CD4-positive, alpha-beta T cell treated with Interleukin-17A for 4 hours (primary cell): ENCODE measurements at places on chromosomes 3 and 15.

- DNase-seq, result no peak
Measured at GRCh38 chr3:180827171-180827570, 85.3 kb upstream of the FXR1 start.

DNA sequence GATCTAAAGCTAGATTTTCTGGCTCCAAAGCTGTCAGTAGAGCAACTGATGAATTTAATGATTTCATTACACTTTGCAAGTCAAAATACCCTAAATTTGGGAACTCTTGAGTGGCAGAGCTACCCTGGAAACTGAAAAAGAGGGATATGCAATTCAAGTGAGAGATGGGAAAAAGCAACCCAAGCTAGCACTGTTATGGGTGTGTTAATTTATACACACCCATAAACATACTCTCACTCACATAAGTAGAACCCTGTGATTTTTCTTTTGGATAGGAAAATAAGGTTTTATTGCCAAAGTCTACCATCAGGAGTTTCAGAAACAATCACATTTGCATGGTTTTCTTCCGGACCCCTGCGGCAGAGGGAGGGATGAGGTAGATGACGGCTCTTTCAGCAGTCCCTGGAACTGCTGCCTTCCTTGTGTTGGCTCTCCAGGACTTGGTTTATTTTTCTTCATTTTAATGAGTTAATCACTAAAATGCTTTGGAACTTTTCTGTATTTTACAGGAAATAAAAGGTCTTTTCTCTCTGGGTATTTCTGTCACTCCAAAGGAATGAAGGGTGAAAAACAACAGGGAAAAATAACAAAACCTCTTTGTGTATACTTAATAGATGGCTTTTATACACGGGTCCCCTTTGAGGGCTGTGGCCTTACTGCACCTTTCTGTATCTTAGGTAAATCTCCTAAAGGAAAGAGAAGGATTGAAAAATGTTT, 63.8 kb downstream of the TTC23 start:
- DNase-seq, result no peak

GRCh38 chr3:184059424-184059823, 6.6 kb downstream of the HTR3C start:
- no peak for DNase-seq

DNA sequence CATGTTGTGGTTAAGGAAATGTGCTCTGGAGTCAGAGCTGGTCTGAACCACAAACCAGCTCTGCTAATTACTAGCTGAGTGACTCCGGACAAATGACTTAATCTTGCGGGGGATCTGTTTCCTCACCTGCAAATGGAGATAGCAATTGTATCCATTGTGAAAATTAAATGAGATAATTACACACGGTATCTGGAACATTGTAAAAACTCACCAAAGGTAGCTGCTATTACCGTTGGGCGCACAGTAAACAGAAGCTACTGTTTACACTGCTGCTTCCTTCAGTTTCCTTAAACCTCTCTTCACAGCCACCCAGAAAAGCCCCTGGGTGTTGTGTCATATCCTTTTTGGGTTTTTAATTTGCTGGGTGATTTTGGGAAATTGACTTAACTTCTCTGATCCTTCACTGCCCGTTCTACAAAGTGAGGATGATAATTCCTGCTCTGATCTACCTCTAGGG, 107.8 kb downstream of the MEGF11 start:
- DNase-seq, result no peak

- DNase-seq, result no peak
Measured at GRCh38 chr3:9390265-9390888, 7.0 kb upstream of the SETD5 start.

- no peak for DNase-seq
Measured at GRCh38 chr3:186273586-186273985, 88.4 kb downstream of the DGKG start.

- DNase-seq, result no peak
Measured at GRCh38 chr3:45488591-45488990, 100.2 kb downstream of the LARS2 start.

- no peak for DNase-seq
Measured at GRCh38 chr3:25849641-25850385, 59.9 kb downstream of the OXSM start.

GRCh38 chr15:69489073-69489571, 36.5 kb downstream of the RPLP1 start:
- DNase-seq, result no peak

GRCh38 chr3:131402391-131403039, 20.9 kb downstream of the NUDT16 start:
- DNase-seq, result no peak

- no peak for DNase-seq
Measured at GRCh38 chr15:32774022-32774421, 56.2 kb downstream of the GREM1 start.

DNA sequence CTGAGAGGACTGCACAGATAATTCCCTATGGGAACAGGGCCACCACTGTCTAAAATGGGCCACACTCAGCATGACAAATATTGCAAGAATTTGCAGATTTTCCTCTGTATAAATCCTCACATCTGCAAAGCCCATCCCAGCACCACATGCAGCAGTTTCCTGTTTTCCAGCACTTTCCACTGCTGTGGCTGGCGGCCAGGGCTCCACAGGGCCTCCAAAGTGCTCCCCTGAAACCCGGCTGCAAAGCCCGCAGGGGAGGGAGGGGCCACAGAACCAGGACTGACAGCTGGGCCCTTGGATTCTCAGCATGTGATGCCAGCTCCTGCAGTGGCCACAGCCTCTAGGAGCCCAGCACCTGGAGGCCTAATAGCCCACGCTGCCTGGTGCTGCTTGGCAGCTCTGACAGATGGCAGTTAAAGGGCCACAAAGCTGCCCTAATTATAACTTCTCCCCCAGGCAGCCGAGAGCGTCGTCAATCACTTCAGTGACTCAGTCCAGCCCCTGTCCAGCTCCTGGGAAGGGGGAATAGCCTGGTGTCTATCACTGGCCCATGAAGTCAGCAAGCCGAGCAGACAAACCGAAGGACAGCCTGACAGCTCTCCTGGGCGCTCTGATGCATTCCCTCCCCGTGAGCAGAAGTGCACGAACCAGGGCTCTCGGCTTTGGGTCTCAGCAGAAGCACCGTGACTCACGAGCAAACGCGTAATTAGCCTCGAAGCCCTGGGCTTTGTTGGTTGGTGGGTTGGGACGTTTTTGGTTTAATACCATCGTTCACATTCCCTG, 4.7 kb downstream of the LRRC15 start:
- DNase-seq, result no peak

- no peak for DNase-seq
Measured at GRCh38 chr15:59685737-59686297, 3.3 kb downstream of the BNIP2 start.

- DNase-seq, result no peak
Measured at GRCh38 chr15:76253691-76254473, 57.4 kb downstream of the ETFA start.

DNA sequence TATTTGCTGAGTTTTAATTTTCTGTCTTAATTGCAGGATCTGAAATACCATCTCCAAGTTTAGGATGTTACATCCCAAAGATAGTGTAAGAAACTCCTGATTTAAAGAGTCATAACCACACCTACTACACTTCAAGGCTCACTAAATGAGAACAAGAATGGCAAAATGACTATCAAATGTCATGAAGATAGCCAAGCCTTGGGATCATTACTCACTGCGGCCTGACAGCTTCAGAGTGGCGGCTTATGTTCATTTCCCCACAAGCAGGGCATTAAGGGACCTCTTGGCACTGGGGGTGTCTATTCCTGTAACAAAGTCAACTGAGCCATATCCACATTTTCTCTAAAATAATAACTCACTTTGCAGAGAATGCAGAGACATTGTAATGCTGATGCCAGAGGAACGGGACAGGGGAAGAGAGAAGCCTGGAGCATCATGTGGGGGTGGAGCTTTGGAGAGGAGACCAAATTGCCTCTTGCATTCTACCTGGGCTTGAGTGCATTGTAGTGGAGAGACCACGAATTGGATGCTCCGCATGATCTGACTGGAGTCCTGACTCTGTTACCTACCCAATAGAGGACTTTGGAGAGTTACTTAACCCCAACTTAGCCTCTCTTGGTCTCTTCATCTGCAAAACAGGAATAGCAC, 219.2 kb downstream of the OPA1 start:
- no peak for DNase-seq

DNA sequence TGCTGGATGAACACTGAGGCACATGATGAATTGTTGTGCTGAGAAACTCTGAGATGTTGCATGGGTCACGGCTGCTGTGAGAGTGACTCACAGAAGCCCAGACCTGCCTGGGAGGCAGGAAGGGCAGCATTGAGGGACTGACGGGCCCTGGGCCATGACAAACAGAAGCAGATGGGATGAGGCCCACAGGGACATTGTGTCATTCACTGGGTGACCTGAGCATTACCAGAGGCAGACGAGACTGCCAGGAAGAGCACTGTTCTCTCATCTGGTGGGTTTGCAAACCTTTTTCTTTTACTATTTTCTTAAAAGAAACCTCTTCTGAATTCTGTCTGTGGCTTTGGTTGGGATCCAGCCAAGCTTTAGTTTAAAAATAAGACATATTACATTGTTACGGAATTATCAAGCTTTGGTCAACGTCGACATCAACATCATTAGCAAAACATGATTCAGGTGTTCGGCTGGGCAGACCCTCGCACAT, 67.8 kb downstream of the BDH1 start:
- DNase-seq, result no peak

GRCh38 chr3:12473511-12473910, 10.8 kb upstream of the TSEN2 start:
- no peak for DNase-seq

GRCh38 chr3:15682561-15683185, 81.1 kb downstream of the BTD start:
- DNase-seq, result no peak

DNA sequence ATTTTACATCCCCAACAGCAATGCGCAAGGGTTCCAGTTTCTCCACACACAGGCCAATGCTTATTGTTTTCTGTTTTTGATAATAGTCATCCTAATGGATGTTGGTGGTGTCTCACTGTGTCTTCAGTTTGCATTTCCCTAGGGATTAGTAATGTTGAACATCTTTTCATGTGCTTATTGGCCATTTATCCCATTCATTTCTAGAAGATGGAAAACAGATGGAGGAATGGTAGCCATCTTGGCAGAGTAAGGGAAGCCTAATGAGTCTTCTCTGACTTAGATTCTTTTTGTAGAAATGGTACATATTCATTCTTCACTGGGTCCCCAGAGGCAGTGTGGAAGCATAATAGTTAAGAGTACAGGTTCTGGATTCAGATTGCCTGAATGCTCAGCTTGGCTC, 46.8 kb upstream of the SRGAP3 start:
- no peak for DNase-seq

DNA sequence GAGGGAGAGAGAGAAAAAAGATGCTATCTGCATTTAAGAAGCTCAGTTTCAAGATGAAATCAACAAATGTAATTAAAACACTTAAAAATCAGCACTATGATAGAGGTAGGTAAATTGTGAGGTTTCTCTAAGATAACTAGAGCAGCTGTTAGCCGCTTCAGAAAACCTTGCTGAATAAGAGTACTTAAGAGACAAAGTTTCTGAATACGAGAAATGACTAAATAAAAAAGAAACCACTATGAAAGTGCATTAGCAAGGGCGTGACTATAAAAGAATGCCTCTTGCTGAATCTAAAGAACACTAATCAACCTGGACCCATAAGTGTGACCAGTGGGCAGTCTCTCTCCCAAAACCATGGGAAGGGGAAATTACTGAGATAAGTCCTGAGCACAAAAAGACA, 41.8 kb downstream of the IQCB1 start:
- no peak for DNase-seq

- peak; percentile 28 for DNase-seq
Measured at GRCh38 chr3:183698318-183698751, 738 bp downstream of the YEATS2 start.

- DNase-seq, result no peak
Measured at GRCh38 chr3:6172871-6173642, 687.9 kb upstream of the GRM7 start.

DNA sequence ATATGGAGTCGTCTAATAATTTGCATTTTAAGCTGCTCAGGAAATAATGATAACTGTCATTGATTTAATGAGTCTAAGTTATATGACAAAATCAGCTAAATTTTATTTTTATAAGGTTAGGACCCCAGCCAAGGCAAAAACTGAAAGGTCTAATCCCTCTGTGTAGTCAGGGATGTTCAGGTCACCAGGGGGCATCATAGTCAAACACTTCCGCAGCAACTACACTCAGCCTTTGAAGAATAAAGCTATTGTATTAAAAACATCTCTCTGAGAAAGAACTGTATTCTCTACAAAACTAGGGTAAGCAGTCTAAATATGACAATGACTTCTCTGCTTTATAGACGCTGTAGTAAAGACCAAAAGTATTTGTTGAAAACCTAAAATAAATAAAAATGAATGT, 15.0 kb downstream of the INTS14 start:
- DNase-seq, result peak; percentile 19

- no peak for DNase-seq
Measured at GRCh38 chr15:36039996-36040572, 494.1 kb upstream of the DPH6 start.

DNA sequence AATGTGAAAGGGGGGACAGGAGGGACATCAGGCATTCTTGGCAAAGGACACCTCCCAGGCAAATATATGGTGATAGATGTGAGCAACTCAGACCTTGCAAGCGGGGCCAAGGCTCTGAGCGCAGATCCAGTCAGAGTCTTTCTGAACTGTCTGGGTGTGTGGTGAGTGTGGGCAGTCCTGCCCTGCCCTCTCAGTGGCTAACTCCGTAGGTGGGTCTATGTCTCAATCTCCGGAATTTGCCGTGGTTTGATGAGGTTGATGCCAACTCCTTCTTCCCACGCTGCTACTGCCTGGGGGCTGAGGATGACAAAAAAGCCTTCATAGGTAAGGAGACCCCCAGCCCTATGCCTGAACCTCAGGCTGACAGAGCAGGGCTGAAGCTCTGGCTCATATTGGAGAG, 7.4 kb downstream of the TTLL3 start:
- no peak for DNase-seq

- DNase-seq, result no peak
Measured at GRCh38 chr15:99749386-99749785, 16.1 kb upstream of the LYSMD4 start.

GRCh38 chr3:187104933-187105332, 34.4 kb downstream of the RPL39L start:
- no peak for DNase-seq

DNA sequence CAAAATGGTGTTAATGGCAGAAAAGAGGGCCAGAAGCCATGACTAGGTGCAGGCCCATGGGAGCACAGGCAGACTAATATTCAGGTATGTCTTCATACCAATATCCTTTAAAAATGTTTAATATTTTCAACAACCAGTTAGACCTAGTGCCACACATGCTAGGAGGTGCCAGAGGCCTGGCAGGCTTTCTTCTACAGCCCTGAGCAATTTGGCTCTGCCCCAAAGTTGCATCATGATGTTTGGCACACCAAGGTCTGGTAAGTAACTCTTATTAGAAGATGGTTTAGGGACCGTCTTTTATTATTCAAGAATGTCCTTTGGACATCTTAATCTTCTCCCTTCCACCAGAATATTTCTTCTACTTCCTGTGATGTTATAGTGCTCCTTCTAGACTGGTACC, 34.8 kb downstream of the MITF start:
- DNase-seq, result no peak

- no peak for DNase-seq
Measured at GRCh38 chr15:94704421-94704820, 473.1 kb downstream of the MCTP2 start.
